ENCODE measurements at places on chromosomes 3 and 15.

GRCh38 chr15:76058714-76059319 is 968 bp upstream of the TMEM266 start:
- DNase-seq: peak; percentile 7

GRCh38 chr3:42746455-42747450 is 26.3 kb downstream of the CCDC13 start:
- peak; percentile 26 for DNase-seq

DNA sequence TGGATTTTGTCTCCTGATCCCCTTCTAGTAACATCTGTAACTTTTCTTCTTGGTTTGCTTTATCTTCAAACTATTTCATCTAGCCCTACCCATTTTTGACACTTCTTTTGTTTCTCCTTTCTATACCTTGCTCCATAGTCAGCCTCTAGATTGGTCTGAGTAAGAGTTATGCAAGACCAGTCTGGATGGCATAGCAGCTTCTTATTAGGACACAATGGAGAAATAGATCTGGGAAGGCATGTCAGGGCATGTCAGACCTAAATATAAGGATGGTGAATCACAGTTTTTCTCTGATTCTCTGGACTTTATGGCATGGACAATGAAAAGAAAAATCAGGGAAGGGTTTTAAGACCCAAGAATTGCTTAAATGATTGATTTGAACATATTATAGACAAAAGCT is 452.5 kb downstream of the RAP2B start:
- peak; percentile 62 for DNase-seq

- no peak for DNase-seq
Observed at GRCh38 chr3:133329626-133330025, 70.2 kb upstream of the BFSP2 start.

GRCh38 chr3:13148126-13148525 is 74.9 kb upstream of the IQSEC1 start:
- DNase-seq: no peak

DNA sequence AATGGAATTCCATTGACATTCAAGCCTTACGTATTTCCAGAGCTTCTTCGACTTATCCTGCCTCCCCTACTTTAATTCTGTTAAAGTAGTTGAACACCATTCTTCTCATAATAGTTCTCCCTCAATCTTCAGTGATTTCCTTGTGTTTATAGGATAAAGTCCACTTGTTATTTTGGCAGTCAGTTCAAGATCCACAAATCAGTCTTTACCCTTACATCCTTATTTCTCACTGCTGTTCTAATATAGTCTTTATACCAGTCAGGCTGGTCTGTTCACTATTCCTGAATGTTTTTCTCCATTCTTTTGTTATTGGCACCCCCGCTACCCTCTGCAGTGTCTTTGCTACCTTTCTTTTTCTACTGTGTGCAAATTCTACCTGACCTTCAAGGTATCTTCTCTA is 29.7 kb downstream of the ATP6V1A start:
- DNase-seq: no peak

DNA sequence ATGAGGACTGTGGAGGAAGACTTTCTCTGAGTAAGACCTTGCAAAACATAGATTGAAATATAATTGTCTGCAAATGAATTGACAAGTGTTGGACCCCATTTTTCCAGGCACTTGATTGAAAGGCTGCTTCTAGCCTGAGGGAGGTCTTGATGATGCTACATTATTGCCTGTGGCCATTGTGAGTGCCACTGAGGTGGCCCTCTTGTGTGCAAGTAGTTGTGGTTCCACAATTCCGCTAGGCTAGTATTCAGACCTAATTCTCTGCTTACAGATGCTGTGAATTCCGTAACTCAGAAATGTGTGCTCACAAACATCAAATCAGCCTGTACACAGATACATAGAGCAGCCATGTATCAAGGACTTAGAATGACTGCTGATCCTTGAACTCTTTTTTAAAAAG is 34.7 kb downstream of the FNDC3B start:
- no peak for DNase-seq

- peak; percentile 57 for DNase-seq
Observed at GRCh38 chr3:83065851-83066460, 1304.5 kb upstream of the GBE1 start.

DNA sequence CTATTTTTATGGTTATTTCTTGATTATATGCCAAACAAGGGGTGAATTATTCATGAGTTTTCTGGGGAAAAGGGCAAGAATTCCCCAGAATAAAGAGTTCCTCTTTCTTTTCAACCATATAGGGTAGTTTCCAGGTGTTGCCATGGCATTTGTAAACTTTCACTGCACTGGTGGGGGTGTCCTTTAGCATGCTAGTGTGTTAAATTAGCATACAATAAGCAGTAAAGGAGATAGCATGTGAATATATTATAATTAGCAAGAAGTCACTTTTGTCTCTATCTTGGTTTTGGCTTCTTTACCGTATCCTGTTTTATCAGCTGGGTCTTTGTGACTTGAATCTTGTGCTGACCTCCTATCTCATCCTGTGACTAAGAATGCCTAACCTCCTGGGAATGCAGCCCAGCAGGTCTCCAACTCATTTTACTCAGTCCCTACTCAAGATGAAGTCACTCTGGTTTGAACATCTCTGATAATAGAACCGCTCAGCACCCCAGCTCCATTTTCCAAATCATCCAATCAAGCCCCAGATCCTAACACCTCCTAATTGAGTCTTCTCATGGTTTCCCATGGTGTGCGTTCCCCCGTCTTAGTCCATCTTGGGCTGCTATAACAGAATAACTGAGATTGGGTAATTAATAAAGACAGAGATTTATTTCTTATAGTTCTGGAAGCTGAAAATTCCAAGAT is 3.4 kb upstream of the SELENOT start:
- DNase-seq: peak; percentile 73

GRCh38 chr3:71109241-71109976 is 474.1 kb downstream of the FOXP1 start:
- peak; percentile 85 for DNase-seq

- DNase-seq: no peak
Observed at GRCh38 chr3:174102866-174103265, 705.3 kb downstream of the NLGN1 start.

DNA sequence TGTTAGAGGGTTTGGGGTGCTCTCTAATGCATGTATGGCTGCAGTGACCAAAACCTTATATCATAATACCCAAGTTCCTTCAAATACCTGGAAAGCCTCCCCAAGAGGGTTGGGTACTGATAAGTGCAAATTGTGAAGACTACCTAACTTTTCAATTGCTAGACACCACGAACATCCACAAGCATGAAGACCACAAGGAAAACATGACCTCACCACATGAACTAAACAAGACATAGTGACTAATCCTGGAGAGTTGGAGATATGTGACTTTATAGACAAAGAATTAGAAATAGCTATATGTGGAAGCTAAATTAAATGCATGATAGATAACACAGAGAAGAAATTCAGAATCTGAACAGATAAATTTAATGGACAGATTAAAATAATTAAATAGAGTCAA is 23.9 kb upstream of the AADACL2 start:
- peak; percentile 68 for DNase-seq

- DNase-seq: no peak
Observed at GRCh38 chr15:75038231-75038630, 14.8 kb downstream of the PPCDC start.

DNA sequence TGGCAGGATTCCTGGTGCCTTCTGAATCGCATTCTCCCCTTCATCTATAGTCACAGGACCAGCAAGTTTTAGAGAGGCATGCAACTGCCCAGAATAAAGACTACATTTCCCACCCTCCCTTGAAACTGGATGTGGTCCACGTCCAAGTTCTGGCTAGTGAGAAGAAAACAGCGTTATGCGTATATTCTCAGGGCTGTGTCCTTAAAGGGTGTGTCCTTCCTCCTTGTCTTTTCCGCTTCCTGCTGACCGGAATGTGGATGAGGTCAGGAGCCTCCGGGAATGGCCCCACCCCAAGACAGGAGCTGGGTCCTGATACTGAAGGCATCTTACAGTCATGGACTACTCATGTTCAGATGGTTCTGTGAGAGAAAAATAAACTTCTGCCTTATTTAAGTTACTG is 20.2 kb downstream of the CHST2 start:
- no peak for DNase-seq

DNA sequence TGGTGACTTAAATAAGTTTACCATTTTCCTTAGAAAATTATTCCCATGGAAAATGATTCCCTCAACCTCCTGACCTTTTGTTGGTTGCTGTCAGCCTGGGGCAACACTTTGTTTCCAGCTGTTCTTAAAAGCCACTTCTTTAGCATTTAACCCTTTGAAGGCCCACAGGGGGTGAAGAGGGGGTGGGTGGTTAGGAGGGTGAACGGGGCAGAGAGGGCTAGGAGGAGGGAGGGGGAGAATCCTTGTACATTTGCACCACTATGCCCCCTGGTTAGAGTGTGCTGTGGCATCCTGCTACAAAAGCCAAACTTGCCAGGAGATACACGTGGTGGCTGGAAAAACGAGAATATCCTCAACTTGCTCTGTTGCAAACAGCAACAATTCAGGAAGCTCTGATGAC is 273.2 kb upstream of the RGMA start:
- no peak for DNase-seq

GRCh38 chr3:123344175-123344906 is 104.5 kb downstream of the ADCY5 start:
- peak; percentile 86 for DNase-seq

GRCh38 chr15:43545426-43545825 is 28.0 kb downstream of the MAP1A start:
- DNase-seq: no peak

Measured in astrocyte of the spinal cord (primary cell).